ENCODE measurements at places on chromosomes 5 and 9.

GRCh38 chr9:131478421-131478868 is 24.3 kb upstream of the POMT1 start:
- DNase-seq: no peak

GRCh38 chr9:123974471-123974870 is 37.1 kb upstream of the LHX2 start:
- DNase-seq: no peak

GRCh38 chr9:133099726-133100505 is 21.1 kb downstream of the RALGDS start:
- DNase-seq: no peak

- DNase-seq: no peak
Observed at GRCh38 chr5:135833961-135834638, 363 bp upstream of the SLC25A48 start.

DNA sequence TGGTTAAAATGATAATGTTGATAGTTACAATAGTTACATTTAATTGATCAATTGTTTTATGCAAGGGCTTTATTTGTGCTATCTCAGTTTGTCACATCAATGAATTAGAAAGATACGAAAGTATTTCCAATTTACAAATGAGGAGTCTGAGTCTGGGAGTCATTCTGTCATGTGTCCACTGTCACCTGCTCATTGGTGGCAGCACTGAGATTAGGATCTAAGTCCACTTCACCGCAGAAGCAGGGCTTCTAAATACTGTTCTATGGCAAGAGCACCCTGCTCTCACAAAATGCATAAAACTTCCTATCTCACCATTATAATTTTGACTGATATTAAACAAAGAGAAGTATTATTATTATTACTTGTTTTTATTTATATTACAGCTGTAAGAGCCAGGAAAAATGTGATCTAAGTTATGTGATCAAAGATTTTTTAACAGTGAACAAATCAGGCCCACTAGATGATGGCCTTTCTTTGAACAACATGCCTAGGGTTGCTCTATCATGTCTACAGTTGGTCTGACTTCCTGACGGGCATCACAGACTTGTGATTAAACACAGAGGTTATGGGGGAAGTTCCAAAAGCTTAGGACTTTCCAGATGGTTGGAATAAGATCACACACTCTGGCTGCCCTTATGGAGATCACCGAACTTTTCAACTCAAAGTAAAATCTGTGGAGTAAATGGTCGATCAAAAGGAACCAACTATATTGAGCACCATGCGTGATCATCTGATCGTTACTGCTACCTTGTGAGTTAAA is 15.1 kb downstream of the TLR4 start:
- DNase-seq: no peak

GRCh38 chr5:140240987-140241706 is 61.8 kb downstream of the PFDN1 start:
- DNase-seq: no peak

GRCh38 chr5:76169146-76169905 is 86.1 kb downstream of the SV2C start:
- DNase-seq: no peak

DNA sequence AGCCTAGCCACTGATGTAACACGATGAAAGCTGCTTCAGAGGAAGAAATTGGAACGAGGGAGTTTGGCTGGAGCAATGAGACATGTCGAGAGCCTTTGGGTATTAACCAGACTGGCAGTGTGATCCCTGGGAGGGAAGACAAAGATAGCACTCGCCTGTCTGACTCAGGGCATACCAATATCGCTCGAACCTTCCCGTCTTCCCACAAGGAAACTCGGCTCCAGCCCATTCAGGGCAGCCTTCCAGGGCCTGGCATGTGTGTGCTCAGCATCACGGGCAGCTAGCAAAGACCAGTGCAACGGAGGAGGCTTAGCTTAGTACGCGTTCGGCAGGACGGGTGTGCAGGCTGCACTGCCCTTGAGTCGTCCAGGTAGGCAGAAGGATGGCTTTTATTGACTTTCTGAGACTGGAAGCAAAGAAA is 356.9 kb upstream of the WWC1 start:
- DNase-seq: no peak

- DNase-seq: no peak
Observed at GRCh38 chr9:83620841-83621636, 1.9 kb upstream of the IDNK start.

GRCh38 chr9:88745276-88746001 is 210.5 kb downstream of the NXNL2 start:
- no peak for DNase-seq

- no peak for DNase-seq
Observed at GRCh38 chr5:133494232-133494922, 118.0 kb downstream of the FSTL4 start.

GRCh38 chr9:78775211-78775610 is 478.3 kb downstream of the PSAT1 start:
- DNase-seq: no peak

- DNase-seq: no peak
Observed at GRCh38 chr9:13083963-13084528, 195.4 kb downstream of the MPDZ start.

GRCh38 chr9:69097923-69098593 is 62.5 kb downstream of the FXN start:
- DNase-seq: no peak

DNA sequence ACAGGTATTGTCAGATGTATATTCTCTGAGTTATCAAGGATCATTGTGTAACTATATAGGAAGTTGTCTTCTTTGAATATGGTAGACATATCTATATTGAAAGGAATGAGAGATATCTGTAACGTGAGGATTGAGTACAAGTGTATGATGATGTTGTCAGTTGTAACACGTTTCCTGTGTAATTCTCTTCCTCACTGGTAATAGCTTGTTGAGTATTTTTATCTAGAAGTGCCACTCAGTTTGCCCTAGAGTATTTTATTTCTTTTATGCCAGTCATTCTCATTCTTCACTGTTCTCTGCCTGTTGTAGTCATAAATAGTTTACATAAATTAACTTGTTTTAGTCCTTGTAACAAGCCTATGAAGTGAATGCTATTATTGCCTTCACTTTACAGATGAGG is 172.1 kb downstream of the BAAT start:
- DNase-seq: no peak

DNA sequence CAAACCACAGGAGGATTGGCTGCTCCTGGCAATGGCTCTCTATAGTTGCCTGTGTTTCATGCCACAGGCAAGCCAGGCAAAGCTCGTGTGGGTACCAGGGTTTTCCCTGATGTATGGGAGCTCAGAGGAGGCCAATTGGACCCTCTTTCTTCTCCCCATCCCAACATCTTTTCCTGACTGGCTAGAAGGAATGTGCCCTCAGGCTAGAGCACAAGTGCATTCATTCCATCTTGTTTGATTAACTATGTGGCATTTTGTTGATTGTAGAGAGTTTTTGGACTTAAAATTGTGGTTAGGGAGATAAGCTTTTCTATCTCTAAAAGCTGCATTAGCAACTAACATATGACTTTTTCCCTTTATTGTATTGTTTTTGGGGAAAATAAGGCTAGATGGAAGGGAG is 561.3 kb downstream of the PSAT1 start:
- no peak for DNase-seq

DNA sequence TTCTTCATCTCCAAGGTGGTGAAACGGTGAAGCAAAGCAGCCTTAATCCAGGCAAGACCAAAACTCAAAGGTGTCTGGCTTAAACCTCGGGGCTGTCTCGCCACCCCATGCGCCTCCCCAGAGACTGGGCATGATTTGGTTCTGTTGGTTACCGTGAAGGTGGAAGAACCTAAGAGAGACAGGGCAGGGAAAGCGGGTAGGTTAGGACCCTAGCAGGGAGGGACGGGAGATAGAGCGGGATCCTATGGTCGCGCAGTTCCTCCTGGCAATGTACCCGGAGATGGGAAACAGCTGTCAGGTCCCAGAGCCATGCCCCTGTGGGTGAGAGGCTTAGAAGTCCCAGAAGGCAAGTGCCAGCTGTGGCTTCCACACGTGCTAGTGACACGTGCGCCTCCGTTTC is 418.3 kb upstream of the IRX1 start:
- DNase-seq: no peak

GRCh38 chr5:77101298-77101697 is 14.2 kb upstream of the ZBED3 start:
- DNase-seq: no peak

- no peak for DNase-seq
Observed at GRCh38 chr5:77155179-77155785, 55.2 kb upstream of the PDE8B start.

GRCh38 chr5:180235077-180235476 is 26.1 kb upstream of the RASGEF1C start:
- DNase-seq: no peak

GRCh38 chr5:60259730-60260129 is 366.2 kb upstream of the PDE4D start:
- no peak for DNase-seq

DNA sequence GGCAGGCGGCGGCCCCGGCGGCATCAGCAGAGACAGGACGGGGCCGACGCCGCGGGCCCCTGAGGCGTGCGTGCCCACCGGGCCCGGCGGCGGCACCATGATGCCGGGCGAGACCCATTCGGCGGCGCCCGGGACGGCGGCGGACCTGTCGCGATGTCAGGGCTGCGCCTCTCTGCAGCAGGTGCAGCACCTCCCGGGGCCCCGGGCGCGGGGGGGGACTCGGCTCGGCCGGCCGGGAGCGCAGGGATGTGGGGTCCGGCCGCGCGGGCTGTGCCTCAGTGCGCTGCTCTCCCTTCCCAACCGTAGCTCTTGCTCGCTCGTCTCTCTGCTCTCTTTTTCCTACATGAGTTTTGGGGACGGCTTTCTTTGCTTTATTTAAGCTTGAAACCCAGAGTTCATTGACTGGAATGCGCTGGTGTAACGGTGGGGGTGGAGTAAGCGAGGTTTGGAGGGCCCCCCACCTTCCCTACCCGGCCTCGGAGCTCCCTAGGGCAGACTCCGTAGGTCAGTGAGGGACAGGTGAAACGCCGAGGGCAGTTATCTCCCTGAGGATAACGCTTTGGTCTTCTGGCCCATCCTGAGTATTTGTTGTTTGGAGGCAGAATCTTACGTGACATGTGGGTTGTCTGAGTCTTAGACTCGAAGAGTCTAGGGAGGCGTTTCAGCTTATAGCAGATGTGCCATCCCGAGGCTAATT is 490 bp downstream of the ICE1 start:
- DNase-seq: no peak

DNA sequence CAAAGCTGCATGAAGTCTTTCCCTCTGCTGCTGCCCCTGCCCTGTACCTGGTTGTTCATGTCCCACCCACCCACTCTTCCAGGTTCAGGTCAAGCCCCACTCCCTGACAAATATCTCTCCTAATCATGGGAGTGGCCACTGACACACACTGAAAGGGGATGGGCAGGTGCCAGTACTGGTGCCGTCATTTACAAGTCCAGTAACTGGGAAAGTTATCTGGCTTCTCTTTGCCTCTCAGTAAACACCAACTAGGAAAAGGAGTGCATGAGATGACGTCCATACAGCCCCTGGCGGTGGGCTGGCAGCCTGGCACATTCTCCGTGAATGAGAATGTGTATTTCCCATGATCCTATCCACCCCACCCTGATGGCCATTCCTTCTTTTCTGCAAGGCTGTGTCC is 225.2 kb downstream of the FSTL4 start:
- no peak for DNase-seq

DNA sequence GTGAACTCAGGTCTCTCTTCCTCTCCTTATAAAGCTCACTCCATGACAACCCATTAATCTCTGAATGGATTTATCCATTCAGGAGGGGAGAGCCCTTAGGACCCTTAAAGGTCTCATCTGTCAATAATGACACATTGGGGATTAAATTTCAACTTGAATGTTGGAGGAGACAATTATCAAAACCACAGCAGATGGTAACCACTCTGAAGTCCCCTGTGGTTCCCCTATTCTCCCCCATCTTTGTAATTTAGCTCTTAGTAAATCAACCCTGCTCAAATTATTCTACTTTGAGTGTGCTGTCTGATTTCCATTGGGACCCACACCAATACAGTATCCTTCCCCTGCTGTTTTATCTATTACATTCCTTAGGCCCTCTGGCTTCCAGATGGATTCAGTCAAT is 72.0 kb upstream of the RAI14 start:
- DNase-seq: no peak

DNA sequence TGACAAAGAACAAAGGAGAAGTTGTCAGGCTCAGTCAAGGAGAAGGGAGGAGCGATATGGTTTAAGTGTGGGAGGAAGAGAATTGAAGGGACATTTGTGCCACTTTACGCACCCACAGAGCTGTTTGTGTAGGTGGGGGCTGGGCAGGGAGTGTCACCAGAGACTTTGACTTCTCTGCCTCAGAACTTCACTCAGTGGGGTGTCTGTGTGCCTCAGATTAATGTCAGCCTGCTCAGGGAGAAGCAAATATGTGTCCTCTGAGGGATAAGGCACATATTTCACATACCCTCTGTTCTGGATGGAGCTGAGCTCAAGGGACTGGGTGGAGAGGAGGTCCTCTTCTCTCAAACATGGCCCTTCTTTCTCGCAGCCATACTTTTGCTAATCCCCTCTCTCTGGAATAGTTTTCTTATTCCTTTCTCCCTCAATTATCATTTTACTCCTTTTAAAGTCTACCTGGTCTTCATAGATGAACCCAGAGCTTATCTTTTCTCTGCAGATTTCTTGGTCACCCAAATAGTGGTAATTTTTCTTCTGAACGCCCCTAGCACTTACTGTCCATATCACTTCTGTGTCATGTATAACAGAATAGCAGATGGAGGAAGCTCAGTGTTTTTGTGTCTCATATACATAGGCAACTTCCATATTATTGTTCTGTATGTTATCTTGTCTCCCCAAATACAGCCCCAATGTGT is 77.0 kb downstream of the IQGAP2 start:
- DNase-seq: no peak

GRCh38 chr5:137402436-137403187 is 96.5 kb downstream of the SPOCK1 start:
- no peak for DNase-seq

DNA sequence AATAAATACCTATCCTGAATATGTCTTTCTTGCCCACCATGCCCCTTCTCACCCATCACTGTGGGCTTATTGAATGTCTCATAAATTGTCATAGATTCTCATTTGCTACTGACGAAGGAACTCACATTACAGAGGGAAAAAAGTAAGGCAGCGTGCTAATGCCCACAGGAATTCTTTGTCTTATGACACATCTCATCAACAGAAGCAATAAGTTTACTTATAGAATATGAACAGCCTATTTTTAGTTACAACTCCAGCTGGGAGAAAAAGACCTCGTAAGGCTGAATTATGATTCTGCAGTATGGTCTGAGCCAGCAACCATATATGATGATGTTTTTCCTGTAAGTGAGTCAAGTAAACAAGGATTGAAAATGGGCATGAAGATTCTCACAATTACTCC is 22.4 kb upstream of the ATG10 start:
- no peak for DNase-seq

- no peak for DNase-seq
Observed at GRCh38 chr9:102355982-102356381, 617.5 kb upstream of the GRIN3A start.

- DNase-seq: no peak
Observed at GRCh38 chr9:17065062-17065461, 69.8 kb upstream of the CNTLN start.

- no peak for DNase-seq
Observed at GRCh38 chr5:163731256-163731655, 225.8 kb downstream of the MAT2B start.
